ENCODE measurements at places on chromosomes 2 and 18.

GRCh38 chr18:59514203-59514602 lies 155.1 kb upstream of the LMAN1 start:
- DNase-seq: no peak

GRCh38 chr2:31268344-31268743 lies 34.4 kb downstream of the EHD3 start:
- DNase-seq: no peak

- DNase-seq: no peak
These were observed 2.0 kb upstream of the TBC1D8 start for GRCh38 chr2:101153077-101153707.

GRCh38 chr2:117930775-117931174 lies 83.1 kb downstream of the CCDC93 start:
- no peak for DNase-seq
